ENCODE measurements at places on chromosomes 3 and 15.

GRCh38 chr3:62188681-62189375 lies 184.5 kb downstream of the FEZF2 start:
- DNase-seq = no peak

DNA sequence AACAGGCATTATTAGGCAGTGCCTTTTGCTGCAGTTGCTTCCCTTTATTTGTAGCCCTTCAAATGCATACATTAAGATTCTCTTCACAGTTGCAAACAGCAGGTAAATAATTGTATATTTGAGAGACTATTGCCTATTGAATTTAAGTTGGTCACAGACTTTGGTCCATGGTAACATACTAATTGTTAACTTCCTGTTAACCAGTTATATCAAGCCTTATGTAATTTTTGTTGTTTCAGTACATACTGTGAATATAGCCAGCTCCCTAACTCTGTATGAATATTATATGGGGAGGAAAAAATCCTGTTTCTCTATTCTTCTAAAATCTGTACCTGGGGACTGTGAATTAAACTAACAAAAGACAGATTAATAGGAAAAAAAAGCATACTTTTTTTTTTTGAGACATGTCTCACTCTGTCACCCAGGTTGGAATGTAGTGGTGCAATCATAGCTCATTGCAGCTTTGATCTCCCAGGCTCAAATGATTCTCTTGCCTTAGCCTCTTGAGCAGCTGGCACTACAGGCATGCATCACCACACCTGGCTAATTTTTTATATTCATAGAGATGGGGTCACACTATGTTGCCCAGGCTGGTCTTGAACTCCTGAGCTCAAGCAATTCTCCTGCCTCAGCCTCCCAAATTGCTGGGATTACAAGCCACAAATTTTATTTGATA lies 53.2 kb downstream of the CHL1 start:
- no peak for DNase-seq

DNA sequence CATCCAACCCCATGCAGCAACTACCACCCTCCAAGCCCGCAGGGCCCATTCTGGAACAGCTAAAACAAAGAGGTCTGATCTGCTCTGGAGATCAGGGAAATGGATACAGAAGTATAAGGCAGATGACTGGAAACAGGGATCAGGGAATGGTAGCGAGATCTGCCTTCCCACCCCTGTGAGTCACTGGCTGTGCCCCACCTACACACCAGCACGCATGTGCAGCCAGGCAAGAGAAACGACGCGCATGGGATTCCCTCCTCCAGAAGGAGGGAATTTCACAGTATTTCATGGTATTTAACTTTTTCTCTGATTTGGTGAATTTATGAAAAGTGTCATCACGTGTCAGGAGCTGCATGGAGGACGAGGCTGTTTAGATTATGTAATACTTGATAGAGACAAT lies 116.7 kb downstream of the ARRDC4 start:
- peak; percentile 4 for DNase-seq

- DNase-seq = no peak
Observed at GRCh38 chr3:4595710-4596113, 102.6 kb downstream of the ITPR1 start.

GRCh38 chr3:169060037-169060436 lies 603.5 kb downstream of the MECOM start:
- no peak for DNase-seq

DNA sequence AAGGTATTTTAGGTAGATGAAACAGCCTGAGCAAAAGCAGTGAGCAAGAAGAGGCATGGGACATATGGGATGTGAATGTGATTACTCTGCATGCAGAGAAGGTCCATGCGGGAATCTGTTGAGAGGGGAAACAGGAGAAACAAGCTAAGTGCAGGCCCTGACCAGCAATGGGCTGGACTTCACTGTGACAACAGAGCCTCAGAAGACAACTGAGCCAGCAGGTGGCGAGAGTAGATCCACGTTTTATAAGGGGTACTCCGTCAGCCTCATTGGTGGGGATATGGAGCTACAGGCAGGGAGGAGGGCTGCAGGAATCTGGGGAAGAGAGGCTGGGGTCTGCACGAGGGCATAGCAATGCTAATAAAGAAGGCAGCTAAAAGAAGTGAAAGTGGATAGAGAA lies 405.9 kb upstream of the LMCD1 start:
- no peak for DNase-seq

DNA sequence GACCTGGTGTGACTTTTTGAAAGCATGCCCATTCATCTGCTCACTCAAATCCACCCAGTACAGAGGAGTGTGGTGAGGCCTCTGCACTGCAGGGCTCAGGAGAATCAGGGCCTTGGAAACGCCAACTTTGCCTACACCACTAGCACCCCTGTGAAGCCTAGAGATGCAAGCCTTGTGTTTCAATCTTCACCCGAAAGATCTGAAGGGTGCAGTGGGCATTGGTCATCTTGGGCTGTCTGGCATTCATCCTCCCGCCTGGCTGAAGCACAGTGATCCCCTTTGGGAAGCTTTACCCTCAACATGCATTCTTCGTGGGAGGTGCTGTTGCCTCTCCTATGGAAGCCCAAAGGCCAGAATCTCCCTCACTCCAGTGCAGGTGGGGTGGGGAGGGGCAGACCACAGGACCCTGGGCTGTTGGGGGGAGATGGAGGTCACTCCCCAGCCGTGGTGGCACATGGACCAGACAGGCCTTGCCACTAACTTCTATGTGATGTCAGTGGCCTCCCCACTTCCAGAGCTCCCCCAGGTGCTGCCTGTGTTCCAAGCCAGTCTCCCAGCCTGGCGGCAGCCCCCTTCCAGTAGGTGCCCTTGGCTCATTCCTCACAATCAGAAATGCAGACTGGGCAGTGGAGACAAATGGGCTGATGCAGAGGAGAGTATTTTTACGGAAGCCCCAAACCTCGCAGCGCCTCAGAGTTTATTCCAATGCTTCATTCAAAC lies 92.5 kb downstream of the ADAMTS17 start:
- DNase-seq = no peak

- DNase-seq = no peak
Observed at GRCh38 chr3:24100696-24101402, 155.8 kb downstream of the NR1D2 start.

DNA sequence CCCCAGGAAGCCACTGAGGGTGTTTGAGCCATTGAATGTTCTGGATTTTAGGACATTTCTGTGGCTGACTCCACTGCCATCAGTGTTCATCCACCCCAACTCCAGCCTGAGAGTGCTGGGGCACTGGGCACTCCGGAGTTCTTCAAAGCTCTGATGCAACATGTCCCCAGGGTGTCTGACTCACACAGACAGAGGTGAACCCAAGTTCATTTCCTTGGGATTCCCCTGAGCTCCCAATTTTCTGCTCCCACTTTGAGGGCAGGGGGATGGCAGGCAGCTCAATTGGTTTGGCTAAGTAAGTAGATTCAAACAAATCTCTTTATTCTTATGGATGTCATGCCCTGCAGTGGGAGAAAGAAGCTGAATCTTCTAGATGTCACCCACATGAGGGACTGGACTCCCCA lies 2.2 kb downstream of the STRA6 start:
- peak; percentile 66 for DNase-seq

GRCh38 chr15:54277834-54278233 lies 299.6 kb downstream of the UNC13C start:
- DNase-seq = no peak

DNA sequence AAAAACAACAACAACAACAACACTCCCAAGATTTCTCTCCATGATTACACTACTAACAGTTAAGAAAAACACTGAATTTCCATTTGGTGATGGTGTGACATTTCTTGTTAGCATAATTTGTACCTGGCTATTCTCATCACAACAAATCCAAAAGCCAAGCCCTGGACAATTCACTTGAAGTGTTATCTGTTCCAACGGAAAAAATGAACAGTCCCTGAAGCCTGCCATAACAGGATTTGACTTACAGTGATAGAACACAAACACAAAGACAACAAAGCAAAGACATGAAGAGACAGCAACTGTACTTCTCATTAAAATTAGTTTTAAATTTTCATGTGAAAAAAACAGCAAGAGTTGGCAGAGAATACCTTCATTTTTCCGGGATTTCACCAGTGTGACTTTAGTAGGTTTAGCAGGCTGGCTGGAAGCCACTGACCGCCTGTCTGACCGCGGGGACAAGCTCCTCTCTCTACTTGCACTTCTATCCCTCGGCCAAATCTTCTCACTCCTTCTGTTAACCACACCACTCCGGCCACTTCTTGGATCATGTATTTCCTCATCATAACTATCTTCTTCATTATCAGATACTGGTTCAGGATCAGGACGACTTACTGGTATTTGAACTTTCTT lies 56.3 kb downstream of the TJP1 start:
- DNase-seq = no peak

GRCh38 chr3:129104498-129105079 lies 17.0 kb downstream of the RAB43 start:
- DNase-seq = no peak

DNA sequence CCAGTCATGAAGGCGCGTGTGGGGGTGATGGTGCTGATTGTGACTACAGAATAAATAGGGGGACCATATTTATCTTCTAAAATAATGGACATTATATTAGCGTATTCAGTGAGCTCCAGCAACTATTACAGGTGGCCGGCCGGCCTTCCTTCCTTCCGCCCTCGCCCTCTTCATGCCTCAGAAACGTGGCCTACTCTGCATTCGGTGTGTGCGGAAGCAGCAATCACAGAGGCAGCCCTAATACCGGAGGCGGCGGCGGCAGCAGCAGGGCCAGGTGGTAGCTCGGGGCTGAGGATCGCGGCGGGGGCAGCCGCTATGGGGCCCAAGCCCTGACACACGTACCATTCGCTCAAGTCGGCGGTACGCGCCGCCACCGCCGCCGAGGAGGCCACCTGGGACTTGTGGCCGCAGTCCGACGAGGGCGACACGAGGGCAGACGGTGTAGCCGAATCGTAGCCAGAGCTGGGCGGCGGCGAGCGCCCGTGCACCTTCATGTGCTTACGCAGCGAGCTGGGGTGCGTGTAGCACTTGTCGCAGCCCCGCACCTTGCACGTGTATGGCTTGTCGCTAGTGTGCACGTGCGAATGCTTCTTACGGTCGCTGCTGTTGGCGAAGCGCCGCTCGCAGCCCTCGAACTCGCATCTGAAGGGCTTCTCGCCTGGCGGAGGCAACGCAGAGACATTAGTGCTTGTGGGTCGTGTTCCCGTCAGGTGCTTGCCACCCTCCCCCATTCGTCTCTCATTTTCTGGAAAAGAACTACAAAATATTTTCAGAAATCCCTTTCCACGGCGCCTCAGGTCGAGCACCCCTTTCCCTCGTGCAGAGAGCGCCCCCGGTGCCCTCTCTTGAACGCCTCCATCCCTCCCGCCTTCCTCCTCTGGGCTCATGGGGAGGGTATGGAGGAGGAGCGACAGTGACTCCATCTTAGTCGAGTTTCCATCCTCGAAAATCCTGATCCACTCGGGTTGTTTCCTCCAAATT lies 15.5 kb downstream of the ZIC4 start:
- no peak for DNase-seq

DNA sequence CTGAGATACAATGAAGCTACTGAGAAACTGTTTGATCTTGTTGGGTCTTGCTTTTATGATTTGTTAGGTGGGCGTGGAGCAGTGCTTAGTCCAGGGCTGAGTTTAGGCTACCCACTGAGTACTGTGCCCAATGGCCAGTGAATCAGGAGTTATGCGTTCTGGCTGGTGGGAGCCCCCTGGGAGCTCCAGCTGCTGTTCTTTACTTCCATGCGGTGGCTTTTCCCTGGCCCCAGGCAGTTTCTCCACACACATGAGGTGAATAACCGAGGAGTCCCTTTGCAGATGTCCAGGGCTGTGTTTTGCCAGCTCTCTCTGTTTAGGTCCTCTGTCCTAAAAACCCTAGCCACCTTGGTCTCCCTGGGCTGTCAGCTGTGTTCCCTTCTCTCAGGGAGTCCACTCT lies 106.5 kb downstream of the KLF13 start:
- DNase-seq = no peak

GRCh38 chr3:114379266-114379665 lies 85.4 kb downstream of the TIGIT start:
- no peak for DNase-seq

DNA sequence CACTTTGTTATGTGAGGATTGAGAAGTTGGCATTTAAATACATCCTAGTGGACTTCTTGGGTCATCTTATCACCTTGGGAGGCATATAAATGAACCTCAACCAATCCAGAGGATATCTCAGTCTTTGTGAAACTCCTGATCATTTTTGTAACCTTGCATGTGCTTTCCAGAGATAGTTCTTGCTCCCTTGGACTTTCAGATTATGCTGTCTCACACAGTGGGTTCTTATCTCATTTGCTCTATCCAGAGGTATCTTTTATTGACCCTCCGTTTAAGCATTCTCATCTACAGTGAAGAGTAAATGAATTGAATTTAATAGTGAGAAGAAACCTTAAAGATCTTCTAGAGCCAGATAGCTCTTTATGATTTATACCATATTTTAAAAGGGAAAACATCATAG lies 10.4 kb downstream of the ARMC8 start:
- DNase-seq = no peak

DNA sequence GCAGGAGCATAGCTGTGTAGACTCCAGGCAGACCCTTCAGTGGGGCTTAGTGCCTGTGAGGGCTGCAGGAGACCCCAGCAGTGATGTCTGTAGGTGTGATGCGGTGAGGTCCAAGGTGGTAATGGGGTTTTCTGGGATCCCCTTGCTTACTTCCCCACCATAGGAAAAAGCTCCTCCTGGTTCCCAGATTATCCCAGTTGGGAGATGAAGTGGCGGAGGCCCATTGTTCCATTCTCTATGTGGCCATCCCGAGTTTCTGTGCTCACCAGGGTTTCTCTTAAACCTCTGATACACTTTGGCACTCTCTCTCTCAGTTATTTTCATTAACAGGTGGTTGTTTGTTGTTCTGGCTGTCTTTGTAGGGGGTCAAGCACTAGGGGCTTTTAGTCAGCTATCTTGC lies 146.7 kb upstream of the IGF1R start:
- no peak for DNase-seq

DNA sequence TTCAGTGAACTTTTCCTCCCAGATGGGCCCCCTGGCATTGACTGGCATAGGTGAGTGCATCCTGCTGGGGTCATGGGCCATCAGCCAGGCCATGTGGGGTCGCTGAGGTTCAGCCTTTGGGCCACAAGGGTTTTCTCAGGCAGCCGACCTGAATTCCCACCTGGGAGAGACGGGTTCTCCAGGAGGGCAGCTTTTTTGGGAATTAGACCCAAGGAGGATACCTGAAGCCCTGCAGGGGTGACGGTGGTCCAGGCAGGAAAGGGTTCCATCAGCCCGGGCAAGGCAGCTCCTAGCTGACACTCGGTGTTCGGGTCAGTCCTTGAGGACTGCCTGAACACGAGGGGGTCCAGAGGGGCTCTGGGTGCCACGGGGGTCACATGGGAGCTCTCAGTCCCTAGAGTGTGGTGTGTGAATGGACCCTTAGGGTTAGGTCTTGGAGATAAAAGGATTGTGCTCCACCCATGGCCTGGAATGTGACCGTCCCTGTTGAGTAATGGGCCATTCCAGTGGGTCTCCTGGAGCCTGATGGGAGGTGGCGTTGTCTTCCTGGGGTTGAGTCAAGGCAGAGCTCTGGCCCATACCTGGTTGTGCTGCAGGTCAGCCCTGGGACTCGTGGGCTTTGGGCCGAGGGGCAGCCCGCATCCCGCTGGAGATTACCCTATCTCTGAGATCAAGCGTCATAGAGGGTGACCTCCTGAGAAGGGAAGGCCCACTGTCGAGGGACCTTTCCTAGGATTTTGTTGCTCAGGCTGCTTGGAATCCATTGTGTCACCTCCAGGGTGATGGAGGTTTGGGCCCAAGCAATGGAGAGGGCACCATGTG lies 192.8 kb downstream of the UBE3A start:
- DNase-seq = no peak

Data from keratinocyte (primary cell).